ENCODE measurements at places on chromosomes 2 and 18.

DNA sequence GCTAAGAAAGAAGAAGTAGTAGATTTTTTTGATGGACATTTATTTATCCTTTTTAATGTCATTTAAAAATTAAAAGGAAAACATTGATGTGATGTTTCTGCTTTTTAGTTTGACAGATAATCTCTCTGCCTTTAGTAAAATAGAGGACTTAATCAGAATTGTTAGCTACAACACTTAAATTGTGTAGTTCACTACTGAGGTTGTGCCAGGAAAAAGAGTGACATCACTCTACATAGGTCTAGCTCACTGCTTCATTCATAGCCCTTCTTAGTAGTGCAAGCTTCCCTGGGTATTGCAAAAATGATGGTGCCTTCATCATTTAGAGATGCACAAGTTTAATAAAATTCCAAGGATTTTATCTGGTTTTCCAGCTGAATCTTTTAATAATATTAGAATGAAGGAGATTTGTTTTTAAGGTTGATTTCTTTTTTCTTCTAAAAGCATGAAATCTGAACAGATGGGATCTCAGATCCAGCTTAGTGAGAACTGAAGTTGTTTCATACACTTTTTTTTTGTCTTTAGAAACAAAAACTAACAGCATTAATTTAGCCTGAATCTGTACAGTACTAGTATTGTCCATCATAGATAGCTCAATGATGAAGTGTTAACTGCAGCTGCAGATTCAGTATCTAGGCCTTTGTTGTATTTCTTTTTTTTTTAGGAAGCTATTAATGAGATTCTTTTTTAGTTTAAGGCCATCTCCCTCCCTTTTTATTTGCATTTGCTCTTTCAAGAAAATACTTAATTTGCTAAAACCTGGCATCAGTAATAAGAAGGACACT lies 20.6 kb upstream of the TMEFF2 start:
- DNase-seq: no peak

DNA sequence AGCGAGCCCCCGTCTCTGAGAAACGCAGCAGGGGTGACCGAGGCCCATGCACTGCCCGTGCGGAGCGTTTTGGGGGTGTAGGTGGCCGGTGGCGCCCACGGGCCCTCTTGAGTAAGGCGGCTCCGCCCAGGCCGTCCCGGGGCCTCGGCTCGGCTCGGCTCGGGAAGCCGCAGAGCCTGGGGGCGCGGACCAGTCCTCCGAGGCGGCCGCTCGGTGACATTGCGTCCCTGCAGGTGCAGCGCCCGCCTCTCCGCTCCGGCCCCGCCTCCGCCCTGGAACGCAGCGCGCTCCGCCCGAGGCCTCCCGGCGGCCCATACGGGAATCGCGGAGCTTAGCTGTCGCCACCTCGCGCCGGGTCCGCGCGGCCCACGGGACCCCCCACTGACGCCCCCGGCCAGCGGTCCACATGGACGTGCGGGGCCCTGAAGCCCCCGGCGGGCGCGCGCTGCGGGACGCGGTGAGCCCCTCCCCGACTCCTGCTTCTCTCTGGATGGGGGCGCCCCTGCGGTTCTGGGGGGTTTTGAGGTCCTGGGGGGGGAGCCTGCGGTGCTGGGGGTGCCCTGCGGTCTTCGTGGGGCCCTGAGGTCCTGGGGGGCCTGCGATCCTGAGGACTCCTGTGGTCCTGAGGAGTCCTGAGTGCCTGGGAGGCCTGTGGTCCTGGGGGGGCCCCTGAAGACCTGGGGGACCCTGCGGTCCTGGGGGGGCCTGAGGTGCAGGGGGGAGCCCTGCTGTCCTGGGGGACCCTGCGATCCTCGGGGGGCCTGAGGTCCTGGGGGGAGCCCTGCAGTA lies at the start of gene HSBP1L1:
TSS of gene HSBP1L1 (plus strand) at position 314 of the 789 bp plus-strand sequence. CDS start at position 407, 93 bp downstream.
- DNase-seq: peak; percentile 46

DNA sequence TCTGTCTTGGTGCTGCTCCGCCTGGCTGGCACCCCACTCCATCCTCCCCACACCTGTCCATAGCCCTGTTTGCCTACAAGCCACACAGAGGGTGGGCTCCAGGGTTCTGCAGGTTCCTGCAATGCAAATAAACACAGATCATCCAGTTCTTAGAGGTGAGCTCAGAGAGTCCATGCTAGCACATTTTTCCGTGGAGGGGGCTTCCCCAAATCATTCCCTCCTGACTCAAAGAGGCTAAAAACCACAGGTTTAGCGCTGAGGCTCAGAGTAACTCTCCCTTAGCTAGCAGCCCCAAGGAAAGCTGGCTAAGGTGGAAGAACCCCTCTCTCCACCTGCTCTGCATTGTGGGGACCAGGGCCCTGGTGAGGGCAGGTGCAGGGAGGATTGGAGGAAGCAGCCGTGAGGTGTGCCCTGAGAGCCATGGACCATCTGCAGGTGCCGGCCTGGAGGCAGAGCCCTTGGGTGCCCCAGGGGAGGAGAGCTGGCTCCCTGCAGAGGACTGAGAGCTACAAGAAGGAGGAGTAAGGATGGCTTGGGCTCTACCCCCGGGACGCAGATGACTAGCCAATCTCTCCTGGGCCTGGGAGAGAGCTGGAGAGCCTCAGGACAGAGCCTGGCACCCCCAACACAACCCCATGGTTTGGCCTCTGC lies 23.8 kb upstream of the TEX44 start:
- no peak for DNase-seq

- no peak for DNase-seq
These were observed 7.3 kb downstream of the INSIG2 start for GRCh38 chr2:118095610-118096009.

DNA sequence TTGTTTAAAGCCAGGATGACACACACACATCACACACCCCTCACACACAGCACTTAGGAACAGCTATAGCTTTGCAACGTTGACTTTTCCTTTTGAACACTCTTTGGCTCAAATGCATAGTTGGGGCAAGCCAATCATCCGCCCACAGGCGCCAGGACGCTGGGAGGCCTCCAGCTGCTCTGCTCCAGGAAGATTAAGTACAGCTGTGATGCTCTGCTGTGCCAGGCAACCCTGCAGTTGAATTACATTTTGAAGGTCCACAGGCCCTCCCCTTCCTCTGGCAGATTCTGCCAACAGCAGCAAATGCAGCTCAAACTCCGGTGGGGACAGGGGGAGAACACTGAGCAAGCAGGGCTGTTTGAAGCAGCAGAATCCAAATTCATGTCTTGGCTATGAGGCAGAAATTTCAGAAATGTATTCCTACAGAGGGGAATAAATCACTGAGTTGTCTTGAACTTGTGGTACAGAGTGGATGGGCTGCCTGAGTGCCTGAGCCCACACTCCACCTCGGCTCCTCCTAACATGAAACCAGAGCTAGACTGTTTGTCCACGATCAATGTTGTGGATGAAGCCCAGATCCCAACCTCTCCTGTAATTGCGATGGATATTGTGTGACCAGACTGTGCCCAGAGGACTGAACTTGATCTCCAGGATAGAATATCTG lies 86.5 kb upstream of the PPP1CB start:
- no peak for DNase-seq

DNA sequence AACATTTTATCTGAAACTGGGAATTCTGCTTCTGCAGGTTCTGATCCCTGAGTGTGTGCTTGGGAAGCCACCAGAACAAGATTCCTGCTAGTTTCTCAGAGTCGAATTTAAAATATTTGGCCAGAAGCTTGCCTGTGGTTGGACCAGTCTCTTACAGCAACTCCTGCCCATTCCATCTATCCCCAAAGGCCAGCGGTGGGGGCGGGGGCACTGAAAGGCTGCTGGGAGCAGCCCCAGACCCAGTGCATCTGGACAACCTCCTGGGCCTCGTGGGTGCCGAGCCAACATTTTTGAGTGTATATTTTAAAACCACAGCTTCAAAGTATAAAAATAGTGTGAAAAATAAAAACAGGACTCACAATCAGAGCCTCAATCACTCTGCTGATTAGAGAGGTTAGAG lies 38.6 kb upstream of the ZFP36L2 start:
- DNase-seq: no peak

GRCh38 chr2:106053116-106053515 lies 141.0 kb downstream of the UXS1 start:
- DNase-seq: no peak

GRCh38 chr2:63000801-63001200 lies 49.8 kb upstream of the OTX1 start:
- no peak for DNase-seq

GRCh38 chr2:240301256-240301795 lies 134.1 kb upstream of the GPC1 start:
- no peak for DNase-seq

DNA sequence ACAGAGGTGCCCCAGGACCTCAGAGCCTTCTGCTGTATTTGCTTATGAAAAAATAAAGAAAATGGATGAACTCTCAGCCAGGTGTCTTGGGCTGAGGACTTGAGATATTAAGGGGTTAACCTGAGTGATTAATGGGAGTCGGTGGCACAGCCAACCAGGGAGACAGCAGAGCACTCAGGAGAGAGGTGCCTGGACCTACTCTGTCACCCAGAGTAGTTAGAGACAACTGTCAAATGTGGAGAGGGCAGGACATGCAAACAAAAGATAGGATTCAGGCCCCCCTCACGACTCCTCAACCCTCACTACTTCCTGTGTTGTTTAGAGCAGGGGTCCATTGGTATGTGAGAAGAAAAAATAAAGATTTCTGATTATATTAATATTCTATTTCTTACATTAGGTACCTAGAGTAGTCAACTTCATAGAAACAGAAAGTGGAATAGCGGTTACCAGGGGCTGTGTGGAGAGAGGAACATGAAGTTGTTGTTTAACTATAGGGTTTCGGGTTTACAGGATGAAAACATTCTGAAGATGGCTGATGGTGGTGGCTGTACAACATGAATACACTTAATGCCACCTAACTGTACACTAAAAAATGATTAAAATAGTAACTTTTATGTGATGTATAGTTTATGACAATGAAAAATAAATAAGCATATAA lies 28.6 kb upstream of the CETN1 start:
- DNase-seq: no peak

GRCh38 chr2:217703999-217704398 lies 298.8 kb downstream of the TNS1 start:
- DNase-seq: no peak

- no peak for DNase-seq
These were observed 20.5 kb upstream of the GREB1 start for GRCh38 chr2:11513319-11513718.

DNA sequence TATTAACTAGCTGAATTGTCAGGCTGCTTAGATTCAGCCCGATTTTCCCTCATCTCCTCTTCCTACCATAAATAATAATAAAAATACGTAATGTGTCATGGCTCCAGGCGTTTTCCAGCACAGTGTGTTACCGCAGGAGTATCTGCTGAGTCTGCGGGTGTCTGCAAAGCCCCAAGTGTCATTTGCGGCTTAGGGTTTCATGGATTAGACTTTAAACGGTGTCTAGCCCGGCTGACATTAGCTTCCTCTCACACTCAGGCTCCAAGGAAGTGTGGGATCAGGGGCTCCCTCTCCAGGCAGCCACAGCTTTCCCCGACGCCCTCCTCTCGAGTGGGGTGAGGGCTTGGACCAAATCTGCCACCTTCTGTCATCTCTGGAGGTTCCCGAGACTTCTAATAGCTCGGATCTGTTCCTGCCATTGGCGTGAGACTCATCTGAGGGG lies 14.1 kb upstream of the HOXD1 start:
- no peak for DNase-seq

DNA sequence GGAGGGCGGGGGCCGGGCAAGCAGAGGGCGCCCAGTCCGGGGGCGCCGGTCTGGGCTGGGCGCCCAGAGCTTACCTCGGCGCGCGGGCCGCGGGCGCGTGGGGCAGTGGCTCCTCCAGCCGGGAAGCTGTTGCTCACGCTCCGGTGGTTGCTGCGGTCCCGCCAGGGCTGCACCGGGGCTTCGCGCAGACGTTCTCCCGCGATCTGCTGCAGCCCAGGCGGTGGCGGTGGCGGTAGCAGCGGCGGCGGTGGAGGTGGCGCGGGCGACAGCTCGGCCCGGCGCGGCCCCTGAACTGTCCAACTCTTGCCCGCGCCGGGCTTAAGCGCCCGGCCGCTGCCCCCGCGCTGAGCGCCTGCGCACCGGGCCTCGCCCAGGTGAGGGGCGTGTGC lies 391 bp downstream of the ZNF385B start:
- no peak for DNase-seq
